ENCODE measurements at places on chromosomes 16 and 17. TPM values are rescaled to one million over a fixed set of nuclear protein-coding genes. Genes with fewer than 3 reads are reported as not detected.

Gene TAF15
- total RNA-seq: 79.0 TPM

Gene CUEDC1
- 14.3 TPM for total RNA-seq

Gene CHST5
- total RNA-seq: not detected

Gene ITGAL
- total RNA-seq: 2.3 TPM

Gene RPH3AL
- total RNA-seq: 12.4 TPM

Gene ZSCAN10
- total RNA-seq: not detected

Gene LRRC36
- 0.26 TPM for total RNA-seq

Gene HS3ST2
- 1.7 TPM for total RNA-seq

Gene SSTR5
- not detected for total RNA-seq

Gene KRTAP2-3
- 12.8 TPM for total RNA-seq

GRCh38 chr17:19399750-19400450 is 11.1 kb upstream of the RNF112 start:
- no peak for DNase-seq

- DNase-seq: peak; percentile 97
Measured at GRCh38 chr17:38559051-38559879, 46.5 kb downstream of the SRCIN1 start.

GRCh38 chr17:31412511-31412910 is 21.0 kb downstream of the RAB11FIP4 start:
- DNase-seq: no peak

DNA sequence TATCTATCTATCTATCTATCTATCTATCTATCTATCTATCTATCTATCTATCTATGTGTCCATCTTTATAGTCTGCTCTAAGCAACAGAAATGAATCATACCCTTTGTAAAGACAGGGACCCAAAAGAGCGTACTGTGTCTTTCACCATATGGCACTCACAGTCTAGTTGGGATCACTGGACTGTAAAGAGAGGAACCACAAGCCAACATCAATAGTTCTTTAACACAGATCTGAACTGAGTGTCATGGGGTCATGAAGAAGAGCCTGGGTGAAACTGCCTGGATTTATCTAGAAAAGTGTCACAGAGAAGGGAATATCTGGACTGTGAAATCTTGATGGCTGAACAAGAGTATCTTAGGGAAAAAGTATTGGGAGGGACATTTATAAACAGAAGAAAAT is 619.1 kb upstream of the SOX9 start:
- no peak for DNase-seq

- DNase-seq: no peak
Measured at GRCh38 chr16:46887524-46887854, 3.3 kb downstream of the GPT2 start.

DNA sequence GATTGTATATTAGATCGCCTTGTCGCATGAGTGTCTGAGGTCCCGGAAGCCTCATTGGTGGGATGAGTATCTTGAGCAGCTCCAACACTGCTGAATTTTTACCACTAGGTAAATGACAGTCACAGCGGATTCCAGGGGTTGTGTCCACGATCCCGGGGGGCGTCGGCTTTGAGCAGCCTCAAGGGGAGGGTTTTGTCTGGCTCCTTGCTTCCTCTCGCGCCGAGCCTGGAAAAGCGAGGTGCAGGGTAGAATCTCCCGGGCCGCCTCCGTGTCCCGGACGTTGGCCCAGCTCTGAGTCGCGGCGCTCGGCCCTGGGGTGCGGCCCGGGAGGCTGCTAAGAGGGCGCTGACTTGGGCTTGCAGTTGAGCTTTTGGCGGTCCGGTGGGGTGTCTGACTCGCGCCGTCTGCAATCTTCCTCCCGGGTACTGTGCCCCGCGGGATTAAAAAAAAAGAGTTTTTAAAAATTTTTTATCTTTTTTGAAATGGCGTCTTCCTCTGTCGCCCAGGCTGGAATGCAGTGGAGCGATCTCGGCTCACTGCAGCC is 4.5 kb downstream of the OR1F1 start:
- DNase-seq: no peak

GRCh38 chr17:41533613-41534012 is 5.5 kb upstream of the KRT19 start:
- DNase-seq: no peak

GRCh38 chr16:11291091-11291703 is 10.1 kb upstream of the PRM1 start:
- no peak for DNase-seq

DNA sequence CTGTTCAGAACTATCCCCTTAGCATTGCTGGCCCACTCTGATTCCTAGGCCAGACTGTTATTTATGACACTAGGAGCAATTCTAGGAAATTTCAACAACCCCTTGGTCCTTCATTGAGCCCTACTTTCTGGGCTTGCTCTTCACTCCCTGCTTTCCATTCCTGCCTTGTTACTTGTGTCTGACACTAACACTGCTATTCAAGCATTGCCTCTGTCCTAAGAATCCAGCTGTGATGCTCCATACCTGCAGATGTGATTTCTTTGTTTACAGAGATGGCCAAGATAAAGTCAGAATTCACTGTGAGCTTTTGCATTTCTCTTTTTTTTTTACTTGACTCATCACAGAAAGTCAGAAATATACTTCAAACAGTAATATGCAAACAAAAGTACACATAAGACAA is 377.2 kb upstream of the GOT2 start:
- DNase-seq: no peak

- DNase-seq: no peak
Measured at GRCh38 chr17:304461-304860, 48.1 kb downstream of the RPH3AL start.

- DNase-seq: no peak
Measured at GRCh38 chr17:57363998-57364643, 107.8 kb downstream of the MSI2 start.

DNA sequence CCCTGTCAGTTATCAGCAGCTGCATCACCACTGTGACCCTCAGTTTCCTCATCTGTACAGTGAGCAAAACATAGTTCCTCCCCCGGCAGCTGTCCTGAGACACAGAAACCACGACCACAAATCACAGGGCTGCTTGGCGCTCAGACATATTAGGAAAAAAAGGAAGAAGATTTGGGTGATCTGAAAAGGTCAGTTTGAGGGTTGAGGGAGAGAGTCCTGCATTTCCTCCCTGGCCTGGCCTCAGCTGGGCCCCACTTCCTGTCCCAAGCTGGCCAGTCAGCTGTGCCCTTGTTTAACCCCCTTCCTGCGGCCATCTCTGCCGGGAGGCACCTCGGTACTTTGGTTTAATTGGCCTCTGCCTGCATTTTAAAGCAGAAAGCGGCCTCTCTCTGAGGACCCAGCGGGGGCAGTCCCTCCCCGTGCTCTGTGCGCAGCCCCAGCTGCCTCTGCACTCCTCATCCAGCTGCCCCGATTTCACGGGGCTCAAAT is 24.0 kb upstream of the CIBAR2 start:
- no peak for DNase-seq

GRCh38 chr17:27762527-27763305 is 37.6 kb downstream of the NOS2 start:
- DNase-seq: peak; percentile 76

DNA sequence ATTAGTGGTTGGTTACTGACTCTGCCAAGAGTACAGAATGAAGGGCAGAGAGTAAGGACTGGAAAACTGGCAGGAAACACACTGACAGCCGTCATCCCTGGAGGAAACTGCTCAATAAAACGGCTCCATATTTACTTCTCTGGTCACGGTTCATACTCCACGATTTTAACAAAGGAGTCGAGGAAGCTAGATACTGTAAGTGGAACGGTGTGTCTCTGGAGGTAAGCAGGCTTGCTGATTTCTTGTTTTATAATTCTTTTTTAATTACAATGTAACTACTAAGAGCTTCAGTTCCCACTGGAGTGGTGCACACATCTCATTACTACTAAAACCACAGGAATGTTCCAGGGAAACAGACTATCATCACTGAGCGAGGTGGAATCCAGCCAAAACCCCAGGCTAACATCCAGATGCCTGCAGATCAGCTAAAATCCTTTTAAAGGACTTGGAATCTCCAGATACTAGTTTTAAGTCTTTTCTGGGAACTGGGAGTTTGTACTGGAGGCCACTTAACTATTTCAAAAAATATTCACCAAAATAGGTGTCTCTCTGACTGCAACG is 17.8 kb downstream of the SERPINF1 start:
- DNase-seq: peak; percentile 80

GRCh38 chr17:32227910-32228309 is 37.7 kb upstream of the RHBDL3 start:
- no peak for DNase-seq
